ENCODE measurements at places on chromosomes 7 and 10.

DNA sequence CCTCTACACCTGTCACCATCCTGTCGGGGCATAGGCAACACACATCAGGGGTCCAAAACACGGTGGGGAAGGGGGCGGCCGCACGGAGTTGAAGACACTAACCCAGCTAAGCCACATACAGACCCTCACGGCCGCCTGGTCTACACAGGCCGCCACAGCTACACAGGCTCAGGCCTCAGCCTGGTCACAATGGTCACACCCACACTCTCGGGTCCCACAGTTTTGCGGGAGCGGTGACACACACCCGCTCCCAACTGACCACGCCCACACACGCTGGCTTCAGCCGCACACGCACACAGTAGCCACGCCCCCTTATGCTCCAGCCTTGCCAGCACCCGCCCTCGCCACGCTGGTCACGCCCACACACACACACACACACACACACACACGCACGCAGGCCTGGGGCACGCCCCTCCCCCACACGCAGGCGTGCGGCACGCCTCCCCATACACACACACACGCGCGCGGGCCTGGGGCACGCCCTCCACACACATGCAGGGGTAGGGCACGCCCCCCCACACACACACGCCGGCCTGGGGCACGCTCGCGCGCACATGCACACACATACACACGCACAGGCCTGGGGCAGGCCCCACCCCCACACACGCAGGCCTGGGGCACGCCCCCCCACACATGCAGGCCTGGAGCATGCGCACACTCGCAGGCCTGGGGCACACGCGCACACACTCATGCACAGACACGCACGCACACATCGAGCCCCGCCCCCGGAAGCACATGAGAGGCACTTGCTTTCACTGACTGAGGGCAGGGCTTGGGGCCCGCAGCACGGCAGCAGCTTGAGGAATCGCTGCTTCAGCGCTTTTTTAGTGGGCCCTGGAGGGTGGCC is 12.3 kb upstream of the OGA start:
- DNase-seq: peak; percentile 97

DNA sequence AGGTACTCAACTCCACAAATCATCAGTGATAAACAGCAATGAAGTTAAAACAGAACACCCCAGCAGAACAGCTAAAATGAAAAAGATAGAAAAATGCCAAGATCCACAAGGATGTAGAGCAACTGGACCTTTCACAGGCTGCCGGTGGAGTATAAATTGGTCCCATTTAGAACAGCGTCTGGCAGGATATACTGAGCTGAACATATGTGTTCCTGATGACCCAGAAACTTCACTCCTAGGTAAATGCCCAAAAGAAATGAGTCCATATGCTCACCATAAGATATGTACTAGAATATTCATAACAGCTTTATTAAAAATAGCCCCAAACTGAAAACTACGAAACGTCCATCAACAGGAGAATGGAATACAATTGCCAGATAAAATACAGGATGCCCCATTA is 102.4 kb downstream of the OAT start:
- no peak for DNase-seq

GRCh38 chr7:84248843-84249242 is 54.3 kb upstream of the SEMA3A start:
- no peak for DNase-seq

DNA sequence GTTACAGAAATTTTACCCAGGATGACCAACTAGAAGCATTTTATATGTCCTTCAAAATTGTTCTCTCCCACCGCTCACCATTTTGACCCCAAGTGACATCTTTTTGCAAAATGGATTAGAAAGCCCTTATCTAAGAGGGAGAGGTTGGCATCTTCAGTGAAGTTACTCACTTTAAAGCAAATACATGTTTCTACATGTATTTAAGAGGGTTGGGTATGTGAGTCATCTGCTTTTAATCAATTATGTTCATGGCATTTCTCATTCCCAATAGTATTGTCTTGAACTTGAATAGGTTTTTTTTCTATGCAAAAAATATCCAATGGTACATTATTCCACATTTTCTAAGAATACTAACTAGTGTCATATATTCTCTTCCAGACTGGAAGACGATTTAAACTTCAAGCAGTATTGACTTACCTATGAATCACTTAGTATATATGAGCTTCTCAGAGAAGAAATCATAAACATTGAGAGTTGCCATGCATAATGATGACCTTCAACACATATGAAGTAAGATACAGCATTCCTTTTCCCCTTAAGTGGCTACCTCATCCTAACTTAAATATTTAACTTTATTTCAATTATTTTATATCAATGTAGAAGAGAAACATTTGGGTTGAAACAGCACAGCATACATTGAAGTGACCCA is 132.8 kb downstream of the POLR1F start:
- DNase-seq: no peak

DNA sequence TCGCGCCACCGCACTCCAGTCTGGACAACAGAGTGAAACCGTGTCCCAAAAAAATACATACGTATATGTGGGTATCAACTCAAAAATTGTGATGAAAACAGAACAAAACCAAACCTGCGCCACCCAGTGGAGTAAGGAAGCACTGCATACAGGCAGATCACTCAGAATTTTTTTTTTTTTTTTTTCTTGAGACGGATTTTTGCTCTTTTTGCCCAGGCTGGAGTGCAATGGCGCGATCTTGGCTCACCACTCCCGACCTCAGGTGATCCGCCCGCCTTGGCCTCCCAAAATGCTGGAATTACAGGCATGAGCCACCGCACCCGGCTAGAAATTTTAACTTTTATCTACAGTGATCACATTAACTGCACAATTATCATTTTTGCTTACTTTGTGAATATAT is 9.1 kb upstream of the TMEM236 start:
- DNase-seq: peak; percentile 35

DNA sequence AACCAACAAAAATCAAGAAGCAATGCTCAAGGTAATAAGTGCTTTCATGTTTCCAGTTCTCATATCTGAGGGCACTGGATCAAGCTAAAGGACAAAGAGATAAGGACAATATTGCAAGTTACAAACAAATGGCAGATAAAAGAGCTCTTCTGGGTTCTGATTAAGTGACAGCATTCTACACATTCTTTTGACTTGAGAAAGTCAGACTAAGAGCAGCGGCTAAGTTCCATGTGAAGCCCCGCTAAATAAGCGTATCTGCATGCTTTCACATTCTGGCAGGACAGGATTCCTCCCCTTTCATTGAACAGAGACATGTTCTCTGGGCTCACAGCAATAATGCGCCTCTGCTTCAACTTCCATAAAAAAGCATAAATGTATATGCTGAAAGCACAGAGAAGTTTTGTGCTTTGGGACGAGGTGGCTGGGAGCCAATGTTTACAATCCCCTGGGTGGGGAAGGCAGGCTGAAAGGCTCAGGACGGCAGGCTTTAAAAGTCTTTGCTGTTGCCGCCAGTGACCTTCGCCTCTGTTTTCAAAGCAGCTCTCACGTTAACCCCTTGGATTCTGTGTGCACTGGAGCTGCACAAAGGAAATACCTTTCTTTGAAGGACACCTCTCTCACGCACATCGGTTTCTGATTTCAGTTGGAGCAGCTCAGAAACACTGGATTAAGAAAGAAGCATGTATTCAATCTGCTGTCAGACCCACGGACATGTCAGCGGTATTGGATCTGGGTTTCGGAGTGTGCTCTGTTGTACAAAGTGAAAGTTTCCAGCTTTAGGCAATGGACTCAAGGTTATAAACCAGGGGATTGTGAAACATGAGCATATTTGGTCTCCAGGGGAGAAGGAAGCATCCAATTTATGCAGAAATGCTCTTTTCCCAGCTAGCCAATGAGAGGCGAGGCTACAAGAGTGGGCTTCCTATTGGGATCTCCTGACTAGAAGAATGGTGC is 105.4 kb upstream of the FAM133B start:
- DNase-seq: peak; percentile 84

DNA sequence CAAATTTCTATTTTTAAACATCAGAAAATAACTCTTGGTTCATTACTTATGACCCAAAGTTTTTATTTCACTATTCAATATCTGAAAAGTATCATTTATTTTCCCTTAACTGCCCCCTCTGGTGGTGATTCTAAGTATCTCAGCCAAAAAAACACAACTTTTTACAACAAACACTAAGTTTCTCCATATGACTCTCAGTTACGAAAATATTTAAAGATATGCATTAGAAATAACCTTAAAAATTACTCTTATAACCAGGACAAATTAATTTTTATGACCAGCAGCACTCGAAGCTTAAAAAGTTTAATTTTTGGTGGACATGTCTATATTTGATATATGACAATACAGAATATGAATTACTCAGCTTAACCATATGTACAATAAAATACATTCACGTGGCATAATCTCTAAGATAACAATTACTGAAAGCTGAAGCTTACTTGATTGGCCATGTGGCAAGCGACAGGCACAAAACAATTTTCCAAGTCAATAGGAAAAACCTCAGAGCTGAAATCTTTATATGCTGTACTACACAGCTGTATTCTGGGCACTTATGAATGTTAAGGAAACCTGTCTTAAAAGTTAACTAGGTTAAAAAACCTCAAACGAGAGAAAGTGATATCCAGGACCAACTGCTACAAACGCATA is 2.3 kb downstream of the HNRNPA2B1 start:
- DNase-seq: no peak

DNA sequence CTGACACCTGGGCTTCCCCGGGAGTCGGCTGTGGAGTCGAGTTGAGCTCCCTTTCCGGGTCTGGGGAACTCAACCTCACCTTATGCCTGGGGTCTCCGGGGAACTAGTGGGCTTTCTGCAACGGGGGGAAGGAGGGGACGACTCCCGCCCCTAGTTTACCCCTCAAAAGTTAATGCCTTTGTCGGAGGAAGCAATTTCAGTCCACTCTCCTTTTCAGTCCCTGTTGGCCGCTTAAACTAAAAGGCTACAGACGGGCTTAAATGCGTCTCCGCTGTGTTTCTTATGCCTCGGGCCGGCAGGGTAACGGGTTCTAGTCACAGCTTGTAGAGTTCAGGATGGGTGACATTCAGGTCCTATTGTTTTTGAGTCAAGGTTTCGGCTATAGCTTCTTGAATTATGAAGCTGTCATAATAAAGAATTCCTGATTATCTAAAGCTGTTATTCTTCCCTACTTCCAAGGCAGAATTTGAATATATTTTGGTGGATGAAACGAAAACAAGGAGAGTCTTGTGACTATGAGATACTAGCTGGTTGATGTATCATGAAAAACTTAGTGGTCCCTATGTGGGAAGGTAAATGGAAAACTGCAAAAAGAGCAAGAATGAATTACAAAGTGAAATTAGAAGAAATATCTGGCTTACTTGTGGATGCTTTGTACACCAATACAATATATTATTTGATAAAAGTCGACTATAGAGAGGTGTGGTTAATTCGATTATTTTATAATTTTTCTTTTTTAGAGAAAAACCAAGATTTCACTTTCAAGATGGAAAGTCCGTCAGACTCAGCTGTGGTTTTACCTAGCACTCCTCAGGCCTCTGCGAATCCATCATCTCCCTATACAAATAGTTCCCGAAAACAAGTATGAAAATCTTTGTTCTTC is 495 bp downstream of the SFR1 start:
- DNase-seq: peak; percentile 7

DNA sequence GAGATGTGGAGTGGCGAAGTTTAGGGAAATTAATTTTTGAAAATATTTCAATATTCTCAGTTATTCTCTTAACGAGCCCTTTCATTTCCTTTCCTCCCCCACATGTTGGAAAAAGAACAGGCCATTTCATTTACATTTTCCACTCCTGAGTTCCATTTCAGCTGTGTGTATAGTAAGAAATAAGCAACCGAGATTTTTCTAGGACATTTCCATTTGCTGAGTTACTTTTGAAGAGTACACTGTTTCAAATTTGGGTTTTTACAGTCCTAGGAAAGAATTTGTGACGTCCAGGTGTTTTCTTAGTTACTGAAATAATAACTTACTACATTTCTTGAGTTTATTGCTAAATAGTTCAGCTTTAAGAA is 1.2 kb downstream of the SEPTIN7 start:
- no peak for DNase-seq

DNA sequence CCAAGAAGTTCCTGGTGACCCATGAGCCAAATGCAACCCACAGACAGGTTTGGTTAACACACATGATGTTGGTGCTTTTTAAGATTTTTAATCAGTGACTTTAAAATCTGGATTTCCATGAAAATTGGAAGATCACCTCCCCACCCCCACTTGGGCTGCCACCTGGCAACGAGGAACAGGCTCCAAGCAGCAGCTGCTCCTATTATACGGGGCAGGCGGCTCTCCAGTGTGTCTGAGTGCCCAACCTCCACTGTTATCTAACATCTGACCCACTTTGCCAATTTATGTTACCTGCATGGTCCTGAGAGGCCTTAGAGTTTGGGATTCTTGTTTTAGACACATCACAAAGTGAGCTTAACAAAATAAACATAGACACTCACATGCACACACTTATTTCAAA is 56.4 kb downstream of the SGMS1 start:
- no peak for DNase-seq

GRCh38 chr10:127243490-127244272 is 47.3 kb upstream of the INSYN2A start:
- DNase-seq: peak; percentile 42

GRCh38 chr7:139044813-139045794 is 9.3 kb upstream of the ZC3HAV1L start:
- no peak for DNase-seq

GRCh38 chr7:38756521-38756920 is 125.3 kb upstream of the AMPH start:
- no peak for DNase-seq

DNA sequence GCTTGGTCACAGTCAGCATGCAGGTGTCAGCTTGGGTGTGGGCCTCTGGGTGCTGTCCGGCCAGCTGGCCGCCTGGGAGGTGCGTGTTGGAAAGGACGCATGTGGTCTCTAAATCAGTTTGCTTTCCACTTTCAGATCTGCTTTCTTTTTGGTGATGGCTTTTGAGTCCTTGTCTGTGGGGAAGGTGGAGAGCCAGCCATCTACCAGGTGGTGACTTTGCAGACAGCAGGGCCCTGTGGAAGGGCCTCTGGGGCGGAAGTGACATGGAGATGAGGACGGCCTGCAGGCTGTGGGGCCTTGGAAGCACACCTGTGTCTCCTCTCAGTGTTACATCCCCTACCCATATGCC is 59.4 kb downstream of the WDR37 start:
- DNase-seq: no peak

- DNase-seq: no peak
Measured at GRCh38 chr10:79285315-79286197, 61.7 kb upstream of the PPIF start.

DNA sequence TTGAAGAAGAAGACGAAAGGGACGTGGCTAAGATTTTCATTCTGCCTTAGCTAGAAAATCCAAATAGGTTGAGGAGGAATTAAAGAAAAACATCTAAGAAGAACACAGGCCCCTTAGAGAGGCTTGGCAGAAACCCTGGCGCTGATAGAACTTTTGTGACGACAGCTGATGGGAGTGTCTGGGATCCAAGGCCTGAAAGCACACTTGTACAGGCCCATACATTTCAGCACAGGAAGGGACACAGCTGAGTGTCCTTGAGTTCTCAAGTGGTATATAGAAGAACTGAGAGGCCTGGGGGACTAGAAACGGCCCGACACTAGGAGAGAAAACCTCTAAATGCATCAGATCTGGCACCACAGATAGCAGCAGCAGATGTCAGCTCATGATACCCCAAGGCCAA is 39.5 kb downstream of the PRPS1L1 start:
- DNase-seq: no peak

- no peak for DNase-seq
Measured at GRCh38 chr10:3780021-3780770, 4.8 kb downstream of the KLF6 start.

All from kidney (tissue), 22 donors.